Stomach (tissue), 19 donors: ENCODE measurements at places on chromosomes 4 and X. TPM values are rescaled to one million over a fixed set of nuclear protein-coding genes. Genes with fewer than 3 reads are reported as not detected.

- H3K4me1 ChIP-seq, result no peaks in the 10 kb centered on the region
- no peaks in the 10 kb centered on the region for H3K27me3 ChIP-seq
- peaks cover 6% of the 10 kb centered on the region for H3K36me3 ChIP-seq
- DNase-seq, result no peak
- H3K4me3 ChIP-seq, result no peak overlapping the region
Observed at GRCh38 chr4:105666693-105667092, 41.8 kb downstream of the INTS12 start.

DNA sequence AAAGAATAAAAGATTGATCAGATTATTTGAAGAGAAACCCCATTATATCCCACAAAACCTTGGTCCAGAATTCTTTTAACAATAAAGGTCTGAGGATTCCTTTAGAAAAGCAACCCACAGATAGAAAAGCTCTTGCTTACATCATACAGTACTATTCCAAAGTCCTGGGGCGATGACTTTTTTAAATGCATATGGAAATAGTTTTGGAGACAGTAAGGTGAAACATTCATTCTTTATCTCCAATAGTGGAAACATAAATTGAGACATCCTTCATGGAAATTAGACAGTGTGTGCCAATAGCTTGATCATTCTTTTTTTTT, 85.7 kb upstream of the UCP1 start:
- no peak for DNase-seq
- H3K4me3 ChIP-seq, result no peak overlapping the region
- H3K27me3 ChIP-seq, result no peaks in the 10 kb centered on the region
- no peak overlapping the region for H3K27ac ChIP-seq

Gene PAGE4
- not detected for total RNA-seq

DNA sequence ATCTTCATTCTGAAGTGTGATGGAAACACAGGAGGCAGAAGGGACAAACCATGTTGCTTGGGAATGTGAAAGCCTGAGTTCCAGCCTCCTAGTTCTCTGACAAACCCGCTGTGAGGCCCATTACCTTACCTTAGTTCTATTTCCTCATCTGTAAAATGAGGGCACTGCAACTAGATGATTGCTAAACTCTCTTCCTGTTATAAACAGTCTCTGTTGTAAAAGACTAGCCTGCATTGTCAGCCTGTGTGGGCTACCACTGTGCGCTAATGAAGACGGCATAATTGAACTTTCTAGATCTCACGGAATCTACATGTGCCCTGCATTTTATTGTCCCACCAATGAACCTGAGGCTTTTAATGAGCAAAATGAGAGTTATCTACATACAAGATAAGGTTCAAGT, 147.2 kb downstream of the AFF2 start:
- no peak overlapping the region for H3K4me3 ChIP-seq
- H3K4me1 ChIP-seq, result no peaks in the 10 kb centered on the region
- H3K36me3 ChIP-seq, result no peaks in the 10 kb centered on the region
- no peak overlapping the region for H3K27ac ChIP-seq
- no peak for DNase-seq

- H3K4me3 ChIP-seq, result no peak overlapping the region
- DNase-seq, result peak; percentile 62
- no peaks in the 10 kb centered on the region for H3K27me3 ChIP-seq
- peaks cover 20% of the 10 kb centered on the region for H3K4me1 ChIP-seq
- H3K36me3 ChIP-seq, result no peaks in the 10 kb centered on the region
- peak overlapping the region; percentile 39 for H3K27ac ChIP-seq
Observed at GRCh38 chr4:73499996-73500765, 18.6 kb downstream of the AFM start.

DNA sequence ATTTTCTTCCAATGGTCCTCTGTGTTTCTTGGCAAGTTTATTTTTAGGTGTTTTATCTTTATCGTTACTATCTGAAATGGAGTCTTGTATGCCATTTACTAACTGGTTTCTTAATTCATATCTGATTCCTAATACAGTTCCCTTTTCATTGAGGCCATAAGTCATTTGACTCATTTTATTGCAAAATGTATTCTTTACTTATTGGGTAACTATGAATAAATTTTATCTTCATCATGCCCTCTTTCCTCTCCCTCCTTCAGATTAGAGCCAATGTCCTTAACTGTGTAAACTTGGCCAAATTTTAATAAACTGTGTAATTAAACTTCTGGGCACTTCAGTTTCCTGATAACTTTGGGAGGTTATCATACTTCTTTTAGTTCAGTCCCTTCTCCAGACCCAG, 19.3 kb upstream of the MSMO1 start:
- H3K27me3 ChIP-seq, result no peaks in the 10 kb centered on the region
- no peak overlapping the region for H3K27ac ChIP-seq
- DNase-seq, result no peak
- peaks cover 9% of the 10 kb centered on the region for H3K4me1 ChIP-seq

DNA sequence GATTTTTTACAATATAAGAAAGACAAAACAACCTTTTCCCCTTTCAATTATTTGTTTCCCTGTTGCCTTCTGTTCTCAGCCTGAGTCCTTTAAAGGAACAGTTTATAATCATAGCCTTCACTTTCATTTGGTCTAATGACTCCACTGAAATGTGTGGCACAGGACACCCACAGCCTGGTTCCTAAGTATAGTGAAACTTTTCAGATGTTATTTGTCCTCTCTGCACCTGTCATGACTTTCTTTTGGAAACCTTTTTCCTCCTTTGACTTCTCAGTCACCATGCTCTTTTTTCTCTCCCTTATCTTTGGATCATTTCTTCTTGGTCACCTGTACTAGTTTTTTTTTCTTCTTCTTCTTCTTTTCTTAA, 237.8 kb upstream of the ANXA3 start:
- no peak overlapping the region for H3K4me3 ChIP-seq
- H3K27ac ChIP-seq, result no peak overlapping the region
- DNase-seq, result no peak

- peaks cover 12% of the 10 kb centered on the region for H3K27me3 ChIP-seq
- no peak overlapping the region for H3K27ac ChIP-seq
- no peaks in the 10 kb centered on the region for H3K36me3 ChIP-seq
- H3K4me1 ChIP-seq, result no peaks in the 10 kb centered on the region
- no peak overlapping the region for H3K4me3 ChIP-seq
Observed at GRCh38 chrX:50988649-50989048, 78.1 kb downstream of the BMP15 start.

DNA sequence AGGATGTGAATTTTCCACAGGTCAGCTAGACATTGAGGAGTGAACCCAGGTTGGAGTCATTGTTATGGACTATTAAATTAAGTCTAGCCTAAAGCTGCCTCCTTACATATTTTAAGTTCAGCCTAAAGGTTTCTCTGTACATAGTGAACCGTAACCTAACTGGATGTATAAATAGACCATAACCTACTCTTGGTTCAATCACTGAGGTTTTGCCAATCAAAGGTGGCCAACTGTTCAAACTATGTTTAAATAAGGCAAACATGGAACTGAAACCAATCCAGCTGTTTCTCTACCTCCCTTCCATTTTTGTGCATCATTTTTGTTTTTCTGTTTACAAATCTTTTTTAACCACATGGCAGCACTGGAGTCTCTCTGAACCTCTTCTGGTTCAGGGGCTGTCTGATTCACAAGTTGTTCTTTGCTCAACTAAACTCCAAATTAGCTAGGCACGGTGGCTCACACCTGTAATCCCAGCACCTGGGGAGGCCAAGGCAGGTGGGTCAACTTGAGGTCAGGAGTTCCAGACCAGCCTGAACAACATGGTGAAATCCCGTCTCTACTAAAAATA, 43.9 kb upstream of the SFRP2 start:
- H3K4me3 ChIP-seq, result no peak overlapping the region
- no peaks in the 10 kb centered on the region for H3K27me3 ChIP-seq
- no peak overlapping the region for H3K27ac ChIP-seq

DNA sequence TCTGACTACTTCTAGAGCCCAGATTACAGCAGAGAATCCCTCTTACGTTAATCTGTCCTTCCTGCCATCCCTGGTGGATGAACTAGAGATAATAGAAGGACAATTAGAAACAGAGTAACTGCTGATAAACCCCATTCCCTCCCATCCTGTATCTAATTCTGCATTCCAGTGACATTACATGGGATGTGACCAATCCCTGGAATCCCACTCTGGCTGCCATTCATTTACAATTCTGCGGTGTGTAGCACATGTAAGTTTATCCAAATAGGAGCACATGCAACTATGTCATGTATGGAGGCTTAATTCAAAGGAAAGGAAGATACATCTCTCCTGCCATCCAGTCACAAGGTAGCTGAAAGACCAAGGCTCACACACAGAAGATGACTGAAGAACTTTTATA, 339.5 kb downstream of the GPAT3 start:
- no peaks in the 10 kb centered on the region for H3K36me3 ChIP-seq
- H3K27ac ChIP-seq, result no peak overlapping the region
- H3K27me3 ChIP-seq, result no peaks in the 10 kb centered on the region
- H3K4me3 ChIP-seq, result no peak overlapping the region

DNA sequence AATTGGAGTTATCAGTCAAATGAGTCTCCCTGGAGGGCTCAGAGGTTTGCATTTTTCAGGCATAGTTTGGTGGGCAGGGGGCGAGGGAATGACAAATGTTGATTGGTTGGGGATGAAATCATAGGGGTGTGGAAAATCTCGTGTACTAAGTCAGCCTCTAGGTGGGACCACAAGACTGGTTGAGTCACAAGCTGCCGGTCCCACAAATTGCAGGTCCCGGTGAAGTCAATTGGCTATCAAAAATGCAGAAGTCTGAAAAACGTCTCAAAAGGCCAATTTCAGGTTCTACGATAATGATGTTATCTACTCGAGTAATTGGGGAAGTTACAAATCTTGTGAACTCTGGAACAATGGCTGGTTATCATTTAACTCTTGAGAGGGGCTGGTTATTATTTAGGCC, 98.8 kb upstream of the DHX15 start:
- H3K27ac ChIP-seq, result no peak overlapping the region
- no peak overlapping the region for H3K4me3 ChIP-seq
- no peaks in the 10 kb centered on the region for H3K27me3 ChIP-seq
- no peaks in the 10 kb centered on the region for H3K36me3 ChIP-seq

- DNase-seq, result no peak
- no peaks in the 10 kb centered on the region for H3K27me3 ChIP-seq
- H3K4me3 ChIP-seq, result no peak overlapping the region
- no peaks in the 10 kb centered on the region for H3K36me3 ChIP-seq
- no peak overlapping the region for H3K27ac ChIP-seq
- H3K4me1 ChIP-seq, result no peaks in the 10 kb centered on the region
Observed at GRCh38 chrX:140034916-140035315, 69.6 kb upstream of the CXorf66 start.

- no peaks in the 10 kb centered on the region for H3K27me3 ChIP-seq
- no peaks in the 10 kb centered on the region for H3K36me3 ChIP-seq
- no peak overlapping the region for H3K27ac ChIP-seq
- H3K4me1 ChIP-seq, result no peaks in the 10 kb centered on the region
- peak; percentile 61 for DNase-seq
Observed at GRCh38 chr4:22607382-22607781, 85.4 kb upstream of the GBA3 start.

Gene SLC6A14
- 4.0 TPM for total RNA-seq

Gene SYP
- 211 TPM for total RNA-seq

GRCh38 chr4:19329631-19330030, 922.1 kb upstream of the SLIT2 start:
- H3K4me1 ChIP-seq, result no peaks in the 10 kb centered on the region
- no peak overlapping the region for H3K4me3 ChIP-seq
- no peaks in the 10 kb centered on the region for H3K36me3 ChIP-seq
- no peak overlapping the region for H3K27ac ChIP-seq
- no peak for DNase-seq
- no peaks in the 10 kb centered on the region for H3K27me3 ChIP-seq

- H3K27ac ChIP-seq, result peak within 1 kb of the TSS; percentile 42
- H3K4me1 ChIP-seq, result no peaks in the 10 kb centered on the region
- H3K27me3 ChIP-seq, result peaks cover 6% of the 10 kb centered on the region
- DNase-seq, result peak; percentile 56
Observed at GRCh38 chrX:19121898-19122640, at the start of gene ADGRG2. Gene ADGRG2, minus strand, starts transcription at chrX:19122468. Its CDS starts 53,634 bp downstream, at chrX:19068834.

Gene PRRG3
- total RNA-seq, result 7.3 TPM

DNA sequence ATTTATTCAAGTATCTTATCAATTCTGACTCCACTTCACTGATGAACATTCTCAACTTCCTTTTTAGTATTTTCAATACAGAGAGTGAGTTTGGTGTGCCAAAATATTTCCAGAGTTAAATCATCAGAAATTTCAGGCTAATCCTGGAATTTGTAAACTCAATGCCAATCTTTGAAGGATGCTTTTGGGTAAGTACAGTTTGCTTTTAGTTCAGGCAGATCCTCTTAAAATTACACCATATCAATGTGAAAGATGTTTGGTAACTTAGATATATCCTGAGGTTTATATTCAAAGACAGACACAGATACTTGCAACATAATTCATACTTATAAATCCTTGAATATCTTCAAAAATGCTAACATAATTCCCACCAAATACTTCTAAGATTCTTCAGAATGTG, 76.0 kb upstream of the FAM47B start:
- DNase-seq, result no peak
- no peaks in the 10 kb centered on the region for H3K27me3 ChIP-seq
- no peaks in the 10 kb centered on the region for H3K36me3 ChIP-seq
- H3K4me1 ChIP-seq, result no peaks in the 10 kb centered on the region
